ENCODE measurements at places on chromosomes 4 and X.

DNA sequence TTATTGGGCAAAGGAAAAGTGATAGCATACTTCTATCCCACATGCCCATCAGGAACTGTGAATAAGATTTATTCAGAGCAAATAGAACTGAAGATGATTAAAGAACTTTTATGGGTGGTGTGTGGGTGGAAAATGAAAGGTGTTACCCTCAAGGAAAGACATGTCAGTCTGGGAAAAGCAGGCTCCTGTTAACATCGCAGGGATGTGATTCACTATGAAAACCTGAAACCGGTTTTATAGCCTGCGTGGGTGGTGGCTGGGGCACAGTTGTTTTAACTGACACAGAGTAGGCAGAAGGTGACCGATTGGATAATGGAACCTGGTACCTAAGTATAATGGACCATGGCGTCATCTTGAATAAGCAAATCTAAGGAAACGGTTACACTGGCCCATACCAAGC is 61.3 kb upstream of the CASK start:
- DNase-seq: no peak

DNA sequence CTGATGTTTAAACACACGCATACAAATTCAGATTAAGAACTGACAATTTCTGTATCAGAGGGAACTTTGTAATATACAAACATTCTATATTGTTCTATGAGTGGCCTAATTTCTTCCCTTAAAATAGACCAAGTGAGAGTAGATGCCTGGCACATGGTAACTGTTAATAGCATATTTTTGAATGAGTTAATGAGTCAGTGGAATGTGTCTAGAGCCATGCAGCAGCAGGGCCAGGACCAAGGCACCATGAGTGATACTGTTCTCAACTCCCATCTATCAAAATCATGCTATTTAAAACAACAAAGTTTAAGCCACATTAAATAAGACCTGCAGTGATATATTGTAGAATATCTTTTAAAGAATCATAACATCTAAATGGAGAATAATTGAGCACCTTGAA is 98.3 kb downstream of the ARHGAP24 start:
- no peak for DNase-seq

GRCh38 chrX:71991164-71991563 is 80.5 kb downstream of the NHSL2 start:
- no peak for DNase-seq

GRCh38 chrX:42247241-42247640 is 323.9 kb upstream of the CASK start:
- DNase-seq: no peak

GRCh38 chr4:72275381-72275780 is 243.6 kb downstream of the NPFFR2 start:
- no peak for DNase-seq

Data from activated T-cell treated with anti-CD3 and anti-CD28 coated beads, Interleukin-2, amount 50 U/mL, for 24 hours (primary cell).